ENCODE measurements at places on chromosomes 7 and 10. TPM values are rescaled to one million over a fixed set of nuclear protein-coding genes. Genes with fewer than 3 reads are reported as not detected.

TMEM184A gene
- total RNA-seq, result not detected

AGBL3 gene
- total RNA-seq, result 1.6 TPM

MRLN gene
- total RNA-seq, result not detected

IRF5 gene
- total RNA-seq, result 0.19 TPM

FAM25G gene
- not detected for total RNA-seq

MMD2 gene
- not detected for total RNA-seq

ZNF488 gene
- total RNA-seq, result 0.13 TPM

NODAL gene
- not detected for total RNA-seq

AASS gene
- total RNA-seq, result 37.9 TPM

BLNK gene
- not detected for total RNA-seq

GIMAP4 gene
- total RNA-seq, result 293 TPM

TCAF2 gene
- 6.5 TPM for total RNA-seq

ETV1 gene
- total RNA-seq, result 4.5 TPM

SLC35G1 gene
- 4.9 TPM for total RNA-seq

CFTR gene
- total RNA-seq, result not detected

ANAPC16 gene
- 48.4 TPM for total RNA-seq

TMEM209 gene
- 8.7 TPM for total RNA-seq

ATP5F1C gene
- 238 TPM for total RNA-seq

TFEC gene
- 8.5 TPM for total RNA-seq

SDK1 gene
- 0.94 TPM for total RNA-seq

NPY4R gene
- total RNA-seq, result not detected

PIK3AP1 gene
- total RNA-seq, result 0.13 TPM

IFIT1B gene
- not detected for total RNA-seq
